Stimulated activated CD8-positive, alpha-beta memory T cell treated with anti-CD3 and anti-CD28 coated beads, Interleukin-4, amount 100 ng/mL, for 4 hours (primary cell): ENCODE measurements at places on chromosomes 2 and 18.

DNA sequence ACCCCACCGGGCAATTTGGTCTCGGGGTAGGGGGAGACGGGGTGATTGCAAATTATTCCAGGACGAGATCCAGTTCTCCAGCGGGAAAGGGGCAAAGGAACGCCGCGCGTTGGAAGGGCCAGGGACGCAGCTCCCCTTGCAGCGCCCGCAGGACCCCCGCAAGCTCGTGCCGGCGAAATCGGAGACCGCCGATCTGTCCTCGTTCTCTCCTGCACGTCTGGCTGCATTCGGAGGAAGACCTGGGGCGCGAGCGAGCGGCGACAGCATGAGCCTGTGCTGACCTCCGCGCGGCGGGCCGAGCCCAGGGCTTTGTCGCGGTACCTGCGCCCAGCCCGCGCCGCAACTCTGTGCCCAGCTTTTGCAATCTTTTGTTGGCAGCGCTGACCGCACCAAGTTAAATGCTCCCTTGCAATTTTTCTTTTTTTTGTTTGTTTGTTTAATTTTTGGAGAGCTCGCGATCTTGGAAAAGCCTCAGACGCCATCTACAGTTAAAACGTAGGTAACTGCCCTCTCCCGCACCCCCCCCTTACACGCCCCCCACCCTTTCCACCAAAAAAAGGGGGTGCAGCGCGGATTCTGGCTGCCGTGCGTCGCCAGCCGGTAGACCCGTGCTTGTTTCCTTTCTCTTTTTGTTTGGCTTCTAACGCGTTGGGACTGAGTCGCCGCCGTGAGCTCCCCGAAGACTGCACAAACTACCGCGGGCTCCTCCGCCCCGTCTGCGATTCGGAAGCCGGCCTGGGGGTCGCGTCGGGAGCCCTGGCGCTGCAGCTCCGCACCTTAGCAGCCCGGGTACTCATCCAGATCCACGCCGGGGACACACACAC, 667 bp downstream of the TRIB2 start:
- peak; percentile 21 for DNase-seq

- DNase-seq = no peak
Measured at GRCh38 chr2:228329282-228329681, 147.8 kb upstream of the SPHKAP start.

- DNase-seq = no peak
Measured at GRCh38 chr2:190929919-190930318, 49.3 kb downstream of the GLS start.

- DNase-seq = no peak
Measured at GRCh38 chr2:139175510-139175909, 395.3 kb upstream of the NXPH2 start.

GRCh38 chr2:162220368-162220767, 22.9 kb downstream of the FAP start:
- no peak for DNase-seq

DNA sequence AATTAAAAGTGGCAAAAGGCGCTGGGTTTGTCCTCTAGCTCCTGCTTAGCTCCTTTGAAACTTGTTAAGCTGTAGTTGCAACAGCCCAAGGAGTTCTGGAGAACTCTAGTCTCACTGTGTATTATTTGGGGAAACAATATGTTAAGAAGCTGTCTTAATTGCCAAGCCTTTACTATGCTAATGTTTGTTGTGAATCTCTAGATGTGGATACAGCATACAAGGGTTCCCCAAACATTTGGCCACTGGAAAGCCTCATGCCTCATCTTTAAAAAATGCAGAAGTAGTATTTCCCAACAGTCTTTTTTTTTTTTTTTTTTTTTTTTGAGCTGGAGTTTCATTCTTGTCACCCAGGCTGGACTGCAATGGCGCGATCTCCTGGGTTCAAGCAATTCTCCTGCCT, 236.7 kb downstream of the PRKCE start:
- DNase-seq = no peak

GRCh38 chr18:53698907-53699306, 525.6 kb downstream of the MBD2 start:
- no peak for DNase-seq

DNA sequence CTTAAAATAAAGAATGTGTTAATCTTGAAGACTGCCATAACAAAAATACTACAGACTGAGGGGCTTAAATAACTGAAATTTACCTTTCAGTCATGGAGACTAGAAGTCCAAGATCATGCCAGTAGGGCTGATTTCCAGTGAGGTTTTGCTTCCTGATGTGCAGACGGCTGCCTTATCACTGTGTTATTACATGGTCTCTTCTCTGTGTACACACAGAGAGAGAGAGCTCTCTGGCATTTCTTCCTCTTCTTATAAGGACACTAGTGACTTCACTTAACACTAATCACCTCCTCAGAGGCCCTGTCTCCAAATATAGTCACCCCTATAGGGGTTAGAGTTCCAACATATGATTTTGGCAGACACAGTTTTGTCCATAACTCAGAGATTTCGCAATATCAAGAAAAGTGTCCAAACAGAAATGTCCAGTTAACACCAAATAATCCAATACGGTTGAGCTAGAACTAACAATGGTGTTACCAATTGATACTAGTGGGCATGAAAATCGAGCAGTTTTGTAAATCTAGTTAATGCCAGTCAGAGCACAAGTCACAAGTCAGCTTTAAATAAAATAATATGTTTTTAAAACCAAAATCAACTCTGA, 399.8 kb downstream of the ADCYAP1 start:
- no peak for DNase-seq

- DNase-seq = no peak
Measured at GRCh38 chr2:108870069-108870644, 83.6 kb downstream of the CCDC138 start.

DNA sequence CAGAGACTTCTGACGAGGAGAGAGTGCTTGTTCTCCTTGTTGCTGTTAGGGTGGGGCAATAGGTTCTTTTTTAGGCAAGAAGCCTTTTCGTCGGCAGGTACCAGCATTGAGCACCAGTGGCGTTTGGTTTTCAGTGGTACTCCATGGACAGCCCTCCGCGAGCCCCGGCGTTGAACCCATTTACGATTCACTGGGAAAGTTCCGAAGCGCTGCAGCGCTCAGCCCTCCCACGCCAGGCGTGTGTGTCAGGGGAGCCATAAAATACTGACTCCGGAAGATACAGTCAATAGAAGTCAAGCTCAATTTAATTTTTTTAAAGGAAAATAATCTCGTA, 494 bp upstream of the ROCK1 start:
- DNase-seq = peak; percentile 21

DNA sequence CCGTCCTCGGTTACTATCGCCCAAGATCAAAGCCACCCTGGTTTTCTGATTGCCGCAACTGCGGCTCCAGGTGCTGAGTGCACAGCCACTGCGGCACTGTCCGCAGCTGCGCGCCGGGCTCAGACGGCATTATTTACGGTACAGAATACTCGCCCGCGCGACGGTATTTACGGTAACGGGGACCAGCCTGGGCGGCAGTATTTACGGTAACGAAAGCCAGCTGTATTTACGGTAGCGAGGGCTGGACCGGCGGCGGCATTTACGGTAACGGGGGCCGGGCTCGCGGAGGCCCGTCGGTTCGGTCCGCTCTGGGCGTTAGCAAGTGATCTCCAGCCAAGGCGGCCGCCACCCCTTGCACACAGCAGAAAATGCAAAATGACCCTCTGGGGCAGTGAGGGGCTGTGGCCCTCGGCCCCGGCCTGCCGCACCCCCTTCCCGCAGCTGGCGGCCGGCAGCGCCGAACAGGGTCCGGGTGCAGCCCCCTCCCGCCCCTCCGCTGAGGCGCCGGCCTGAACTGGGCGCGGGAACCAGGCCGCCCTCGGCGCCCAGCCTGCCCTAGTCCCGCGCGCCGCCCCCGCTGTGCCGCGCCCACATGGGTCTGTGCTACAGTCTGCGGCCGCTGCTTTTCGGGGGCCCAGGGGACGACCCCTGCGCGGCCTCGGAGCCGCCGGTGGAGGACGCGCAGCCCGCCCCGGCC, at the start of gene GNAL:
TSS of gene GNAL (plus strand) at position 293 of the 697 bp plus-strand sequence. CDS start at position 593, 300 bp downstream.
- no peak for DNase-seq

DNA sequence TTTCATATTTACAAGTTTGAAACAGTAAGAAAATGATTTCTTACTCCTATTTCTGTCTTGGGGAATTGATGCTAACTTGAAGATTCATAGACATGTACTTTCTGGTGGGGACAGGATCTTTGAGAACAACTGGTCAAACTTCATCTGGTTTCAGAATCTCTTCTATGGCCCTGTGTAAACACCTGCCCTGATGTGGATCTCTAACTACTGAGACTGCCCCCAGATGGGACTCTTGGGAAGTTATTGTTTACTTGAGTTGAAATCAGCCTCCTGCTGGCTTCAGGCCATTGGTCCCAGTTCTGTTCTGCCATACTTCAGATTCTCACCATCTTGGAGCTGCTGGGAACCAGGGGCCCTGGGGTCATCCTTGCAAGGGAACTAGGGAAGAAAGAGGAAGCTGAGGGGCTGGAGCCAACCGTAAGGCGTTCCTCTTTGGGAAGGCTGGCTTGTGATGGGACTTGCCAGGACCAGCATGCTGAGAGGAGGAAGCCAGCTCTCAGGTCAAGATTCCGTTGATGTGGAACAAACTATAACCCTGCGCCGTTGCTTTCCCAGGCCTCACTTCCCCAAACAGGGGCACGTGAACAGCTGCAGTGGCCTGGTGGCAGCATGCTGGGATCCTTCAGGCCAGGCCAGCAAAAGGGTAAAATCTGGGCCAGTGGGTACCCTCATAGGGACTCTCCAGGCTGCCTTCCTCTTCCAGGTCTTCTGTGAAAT, 135.5 kb upstream of the CXCR4 start:
- no peak for DNase-seq

GRCh38 chr2:84748341-84748740, 132.5 kb downstream of the TRABD2A start:
- DNase-seq = no peak

DNA sequence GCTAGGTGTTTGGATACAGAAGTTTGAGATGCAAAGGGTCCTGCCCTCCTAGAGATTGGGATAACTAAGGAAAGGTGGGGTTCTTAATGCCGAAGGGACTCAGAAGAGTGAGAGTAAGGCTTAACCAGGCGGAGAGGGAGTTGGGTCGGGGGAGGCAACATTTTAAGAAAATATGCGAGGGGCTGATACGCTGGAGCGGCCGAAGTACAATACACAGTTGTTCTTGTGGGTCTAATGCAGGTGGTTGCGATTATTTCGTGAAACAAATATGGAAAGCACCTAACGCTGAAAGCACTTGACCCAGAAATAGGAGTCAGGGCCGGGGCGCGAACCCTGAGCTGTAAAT, 344 bp upstream of the MRPL33 start:
- DNase-seq = no peak

GRCh38 chr18:32349728-32350395, 120.8 kb downstream of the GAREM1 start:
- no peak for DNase-seq
